ENCODE measurements at places on chromosomes 13 and 19. TPM values are rescaled to one million over a fixed set of nuclear protein-coding genes. Genes with fewer than 3 reads are reported as not detected.

Gene ZNF91
- 0.16 TPM for total RNA-seq

Gene GIPR
- total RNA-seq = 3.4 TPM

Gene TMPRSS9
- 0.08 TPM for total RNA-seq

Gene PSG7
- 0.09 TPM for total RNA-seq

Gene GNG8
- not detected for total RNA-seq

Gene KDELR1
- 366 TPM for total RNA-seq

Gene FPR3
- total RNA-seq = not detected

Gene ZNF135
- not detected for total RNA-seq

Gene CD33
- not detected for total RNA-seq

Gene POLD1
- total RNA-seq = 67.7 TPM

Gene OR7C1
- total RNA-seq = not detected

Gene GAS6
- 6.4 TPM for total RNA-seq

Gene CERS1
- total RNA-seq = 6.3 TPM

Gene APOC4
- not detected for total RNA-seq

Gene SERPINE3
- total RNA-seq = not detected

Gene SLC6A16
- 1.2 TPM for total RNA-seq

Gene PRODH2
- 0.66 TPM for total RNA-seq

Gene LRG1
- 0.06 TPM for total RNA-seq
